ENCODE measurements at places on chromosomes 5 and 9. TPM values are rescaled to one million over a fixed set of nuclear protein-coding genes. Genes with fewer than 3 reads are reported as not detected.

SNCAIP gene
- total RNA-seq = 12.4 TPM

CD72 gene
- total RNA-seq = 4.1 TPM

DNA sequence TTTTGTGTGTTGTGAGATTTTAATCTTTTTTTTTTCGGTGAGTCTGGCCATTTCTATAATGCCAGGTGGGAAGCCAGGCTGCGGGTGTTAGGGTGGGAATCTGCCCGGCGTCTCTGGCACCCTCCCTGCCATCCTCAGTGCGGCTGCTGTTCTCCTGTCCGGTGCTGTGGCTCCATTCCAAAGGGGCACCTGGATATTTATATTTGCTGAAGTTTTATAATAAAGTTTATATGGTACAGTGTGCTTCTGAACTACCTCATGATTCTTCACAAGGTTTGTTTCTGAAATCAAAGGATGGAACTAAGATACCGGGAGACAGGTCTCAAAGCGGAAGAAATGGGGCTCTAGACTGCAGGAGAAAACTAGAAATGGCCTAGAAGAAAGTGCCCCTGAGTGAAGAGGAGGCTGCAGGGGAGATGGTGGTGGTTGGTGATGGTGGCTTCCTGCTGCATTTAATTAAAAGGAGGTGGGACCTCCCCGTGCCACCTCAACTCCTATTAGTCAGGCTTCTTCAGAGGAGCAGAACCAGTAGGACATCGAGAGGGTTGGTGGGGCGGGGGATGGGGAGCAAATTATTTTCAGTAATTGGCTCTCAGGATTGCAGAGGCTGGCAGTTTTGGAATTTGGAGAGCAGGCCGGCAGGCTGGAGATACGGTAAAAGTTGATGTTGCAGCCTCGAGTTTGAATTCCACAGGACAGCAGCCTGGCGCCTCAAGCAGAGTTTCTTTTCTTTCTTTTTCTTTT is 102.2 kb upstream of the ICE1 start:
- H3K4me1 ChIP-seq = no peaks in the 10 kb centered on the region
- no peak overlapping the region for H3K27ac ChIP-seq
- no peaks in the 10 kb centered on the region for H3K27me3 ChIP-seq
- H3K4me3 ChIP-seq = no peak overlapping the region
- H3K36me3 ChIP-seq = no peaks in the 10 kb centered on the region
- no peak for DNase-seq

FOXE1 gene
- not detected for total RNA-seq

GRCh38 chr5:132813599-132814502 is 749 bp downstream of the SOWAHA start:
- H3K36me3 ChIP-seq = no peaks in the 10 kb centered on the region
- peak overlapping the region; percentile 67 for H3K4me3 ChIP-seq
- no peak overlapping the region for H3K27ac ChIP-seq
- H3K27me3 ChIP-seq = no peaks in the 10 kb centered on the region

GRCh38 chr9:38414040-38414723 is 10.1 kb downstream of the IGFBPL1 start:
- no peaks in the 10 kb centered on the region for H3K4me1 ChIP-seq
- no peaks in the 10 kb centered on the region for H3K27me3 ChIP-seq
- no peaks in the 10 kb centered on the region for H3K36me3 ChIP-seq

TAF11L10 gene
- total RNA-seq = not detected

DNA sequence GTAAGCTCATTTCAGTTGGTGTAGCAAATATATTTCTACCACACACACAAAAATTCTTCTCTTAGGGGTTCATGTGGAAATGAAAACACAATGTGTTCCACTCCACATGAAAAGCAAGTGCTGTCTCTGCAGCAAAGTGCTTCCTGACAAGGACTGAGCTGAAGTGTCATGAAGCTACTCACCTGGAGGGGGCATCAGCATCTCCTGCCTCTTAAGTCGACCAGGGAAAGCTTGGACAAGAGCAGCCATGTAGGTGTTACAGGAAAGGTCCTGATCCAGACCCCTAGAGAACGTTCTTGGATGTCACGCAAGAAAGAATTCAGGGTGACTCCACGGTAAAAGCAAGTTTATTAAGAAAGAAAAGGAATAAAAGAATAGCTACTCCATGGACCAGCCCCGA is 62.8 kb downstream of the SV2C start:
- H3K27ac ChIP-seq = no peak overlapping the region
- H3K27me3 ChIP-seq = no peaks in the 10 kb centered on the region
- H3K4me1 ChIP-seq = no peaks in the 10 kb centered on the region
- peak; percentile 47 for DNase-seq

LRRC26 gene
- total RNA-seq = 45.7 TPM

- H3K27me3 ChIP-seq = no peaks in the 10 kb centered on the region
- no peaks in the 10 kb centered on the region for H3K36me3 ChIP-seq
- H3K4me1 ChIP-seq = no peaks in the 10 kb centered on the region
- no peak for DNase-seq
- no peak overlapping the region for H3K4me3 ChIP-seq
Measured at GRCh38 chr5:76663573-76663972, 40.4 kb upstream of the F2RL2 start.

DNA sequence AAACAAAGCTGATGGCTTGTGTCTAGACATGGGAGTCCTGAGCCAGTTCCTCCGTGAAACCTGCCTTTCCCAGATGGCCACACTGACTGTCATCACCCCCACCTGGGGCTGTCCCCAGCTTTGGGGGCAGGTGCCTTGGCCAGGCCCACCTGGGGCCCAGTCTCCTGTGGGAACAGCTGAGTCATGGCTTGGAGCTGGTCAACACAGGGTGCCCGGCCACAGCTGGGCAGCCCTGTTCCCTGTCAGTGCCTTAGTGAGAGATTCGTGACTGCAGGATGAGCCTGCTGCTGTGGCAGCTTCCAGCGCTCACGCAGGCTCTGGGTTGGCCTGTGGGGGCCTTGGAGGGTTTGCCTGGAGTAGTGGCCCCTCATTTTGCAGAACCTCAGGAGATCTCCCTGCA is 56.5 kb downstream of the COL5A1 start:
- no peaks in the 10 kb centered on the region for H3K4me1 ChIP-seq
- no peak overlapping the region for H3K4me3 ChIP-seq
- no peak overlapping the region for H3K27ac ChIP-seq
- no peak for DNase-seq

TGFBR1 gene
- total RNA-seq = 14.4 TPM
